ENCODE measurements at places on chromosomes 13 and 19. TPM values are rescaled to one million over a fixed set of nuclear protein-coding genes. Genes with fewer than 3 reads are reported as not detected.

DNA sequence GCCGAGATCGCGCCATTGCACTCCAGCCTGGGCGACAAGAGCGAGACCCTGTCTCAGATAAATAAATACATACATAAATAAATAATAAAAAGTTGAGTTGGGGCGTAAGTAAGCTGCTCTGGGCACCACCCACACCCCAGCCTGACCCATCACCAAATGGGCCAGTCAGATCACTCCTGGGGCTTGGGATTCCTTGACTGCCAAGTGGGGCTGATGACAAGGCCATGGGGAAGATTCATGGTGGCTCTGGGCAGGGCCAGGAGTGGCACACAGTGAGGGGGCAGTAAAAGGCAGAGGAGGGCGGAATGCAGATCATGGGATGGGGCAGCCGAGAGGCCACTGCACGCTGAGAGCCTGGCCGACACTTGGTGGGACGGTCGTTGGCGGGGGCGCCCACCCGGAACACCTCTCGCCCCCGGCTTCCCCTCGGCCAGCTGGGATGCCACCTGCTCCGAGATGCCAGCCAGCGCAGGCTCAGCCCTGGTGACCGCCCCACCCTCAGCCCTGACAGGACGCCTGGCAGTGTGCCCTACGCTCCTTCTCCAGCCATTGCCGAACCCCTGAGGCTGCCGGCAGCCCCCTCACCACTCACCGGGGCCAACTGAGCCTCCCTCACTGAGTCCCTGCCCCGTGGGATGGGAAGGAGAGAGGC is 10.9 kb downstream of the ZNF653 start:
- no peak for DNase-seq

DNA sequence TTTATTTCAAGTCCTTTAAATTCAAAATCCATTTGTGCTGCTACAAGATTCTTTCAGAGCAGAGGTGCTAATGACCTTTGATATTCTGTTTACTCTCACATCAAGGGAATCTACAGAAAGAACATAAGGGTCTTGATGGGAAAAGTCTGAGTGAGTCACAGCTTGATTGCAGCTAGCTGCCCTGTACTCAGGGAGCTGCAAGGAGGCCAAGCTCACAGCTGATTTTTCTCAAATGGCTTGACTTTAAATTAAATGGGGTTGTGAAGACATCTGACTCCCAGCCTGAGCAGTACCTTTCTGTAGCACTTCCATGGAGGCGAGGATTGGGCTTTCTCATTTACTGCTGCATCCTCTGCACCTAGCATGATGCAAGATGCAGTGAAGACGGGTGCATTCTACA is 62.5 kb downstream of the RAP2A start:
- DNase-seq: no peak

DNA sequence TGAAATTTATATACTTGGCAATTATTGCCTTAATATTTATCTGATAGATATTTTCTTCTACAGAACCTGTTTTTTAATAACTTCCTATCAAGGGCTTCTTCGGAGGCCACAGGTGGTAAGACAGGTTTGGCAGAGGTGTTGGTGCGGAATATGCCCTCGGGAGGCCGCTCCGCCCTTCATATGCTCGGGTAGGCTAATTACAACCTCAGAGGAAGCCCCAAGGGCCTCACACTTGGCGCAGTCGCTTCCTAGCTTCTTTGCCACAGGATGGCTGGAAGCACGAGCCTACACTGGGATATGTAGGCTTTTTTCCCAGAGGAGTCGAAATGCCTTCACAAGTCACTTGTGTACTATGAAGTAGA is 68.8 kb downstream of the LMO7 start:
- no peak for DNase-seq

GRCh38 chr13:39282400-39282972 is 244.2 kb downstream of the NHLRC3 start:
- DNase-seq: no peak

GRCh38 chr19:7115721-7116120 is 46.2 kb downstream of the ZNF557 start:
- DNase-seq: no peak

GRCh38 chr13:100291624-100292023 is 202.7 kb downstream of the PCCA start:
- no peak for DNase-seq

- no peak for DNase-seq
These were observed 1.6 kb downstream of the ZNF579 start for GRCh38 chr19:55578761-55579747.

- no peak for DNase-seq
These were observed 27.3 kb downstream of the PNPLA6 start for GRCh38 chr19:7562646-7563393.

Gene CTXN1
- polyA plus RNA-seq: 22.1 TPM

DNA sequence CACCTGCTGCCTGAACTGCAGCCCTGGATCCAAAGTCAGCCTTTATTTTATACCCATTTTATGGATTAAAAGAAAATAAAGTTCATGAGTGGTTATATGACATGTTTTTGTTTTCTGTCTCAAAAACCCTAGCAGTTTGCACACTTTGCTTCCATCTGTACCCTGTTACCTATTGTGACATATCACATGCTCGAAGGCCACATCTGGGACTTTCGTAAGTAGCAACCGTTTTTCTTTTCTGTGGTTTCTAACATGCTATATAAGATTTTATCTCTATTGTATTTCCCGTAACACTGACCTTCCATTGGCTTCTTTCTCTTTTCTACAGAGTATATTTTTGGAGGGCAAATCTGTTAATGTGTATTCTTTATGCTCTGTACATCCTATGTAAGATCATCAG is 1007.2 kb downstream of the PCDH9 start:
- no peak for DNase-seq

DNA sequence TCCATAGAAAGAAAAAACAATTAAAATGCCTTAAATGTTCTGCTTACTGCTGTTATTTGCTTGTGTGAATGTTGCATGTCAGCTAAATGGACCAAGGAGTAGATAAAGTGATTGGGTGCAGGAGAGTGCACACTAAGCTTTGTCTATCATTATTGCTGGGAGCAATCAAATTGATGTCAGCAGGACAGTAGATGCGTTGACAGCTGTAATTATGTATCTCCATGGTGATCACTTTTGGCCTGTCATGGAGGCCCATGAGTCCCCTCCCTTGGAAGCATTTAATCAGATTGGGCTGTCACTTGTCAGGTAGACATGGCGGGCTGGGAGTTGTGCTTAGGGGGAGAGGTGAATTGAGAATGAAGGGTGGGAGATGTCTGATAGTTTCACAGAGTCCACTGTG is 215.3 kb downstream of the PCCA start:
- DNase-seq: no peak

Gene PLVAP
- polyA plus RNA-seq: 289 TPM

GRCh38 chr19:20151617-20152145 is 15.3 kb upstream of the ZNF486 start:
- no peak for DNase-seq

DNA sequence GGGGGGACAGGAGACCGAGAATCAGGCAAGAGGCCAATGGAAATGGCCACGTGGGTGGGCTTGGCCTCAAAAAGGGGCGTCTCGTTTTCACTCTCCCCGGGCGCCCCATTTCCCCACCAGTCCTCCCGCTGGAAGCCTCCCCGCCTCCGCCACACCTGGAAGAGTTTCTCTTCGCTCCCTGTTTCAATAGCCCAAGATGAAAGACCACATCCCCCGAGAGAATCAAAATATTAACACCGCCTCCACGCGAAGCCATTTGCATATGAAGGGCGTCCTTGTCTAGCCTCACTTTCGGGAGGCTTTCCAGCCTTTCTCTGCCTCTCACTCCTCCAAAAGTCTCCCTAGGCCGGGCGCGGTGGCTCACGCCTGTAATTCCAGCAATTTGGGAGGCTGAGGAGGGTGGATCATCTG is 691 bp upstream of the OLFM2 start:
- DNase-seq: no peak

DNA sequence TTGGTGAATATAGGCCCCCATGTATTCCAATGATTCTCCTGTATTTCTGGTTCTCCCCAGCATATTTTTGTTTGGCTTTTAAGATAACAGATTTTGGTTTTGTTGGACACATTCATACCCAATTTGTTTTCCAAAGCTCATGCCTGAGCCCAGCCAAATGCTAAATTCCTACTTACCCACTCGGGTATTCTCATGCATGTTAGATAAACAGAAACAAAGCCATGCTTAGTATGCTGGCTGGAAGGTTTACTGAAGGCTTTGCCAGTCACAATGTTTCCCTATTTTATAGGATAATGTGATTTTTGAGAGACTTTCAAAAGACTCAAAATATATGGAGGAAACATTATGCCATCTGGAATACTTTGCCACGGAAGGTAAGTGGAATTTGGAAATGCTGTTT is 206.8 kb downstream of the ATP8A2 start:
- DNase-seq: no peak

- DNase-seq: no peak
These were observed at the start of gene LMO7 for GRCh38 chr13:75635828-75636435. TSS of gene LMO7 (plus strand) at chr13:75636330. CDS start at chr13:75636658, 328 bp downstream.

- DNase-seq: no peak
These were observed 100.6 kb upstream of the FAM216B start for GRCh38 chr13:42680748-42681147.

Gene CD177
- 0.22 TPM for polyA plus RNA-seq

Measured in urinary bladder (tissue), 4 donors.